WERI-Rb-1 (cell line): ENCODE measurements at places on chromosomes 6 and 20.

DNA sequence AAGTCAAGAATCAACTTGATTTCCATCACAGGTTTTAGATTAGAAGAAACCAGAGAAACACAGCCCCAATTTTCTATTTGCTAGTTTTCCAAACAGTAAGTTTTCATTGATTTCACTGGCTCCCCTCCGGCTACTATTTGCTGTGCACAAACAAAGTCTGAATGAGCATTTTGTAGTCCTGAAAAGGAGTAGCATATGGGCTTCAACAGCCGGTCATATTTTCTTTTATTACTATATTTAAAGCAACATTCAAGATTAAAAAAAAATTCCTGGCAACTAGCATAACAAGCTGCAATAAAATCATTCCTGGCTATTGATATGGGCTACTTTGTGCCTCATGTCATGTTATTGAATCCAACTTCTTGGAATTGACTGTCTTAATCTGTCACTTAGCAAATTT, 48.3 kb downstream of the CARMIL1 start:
- DNase-seq = no peak

DNA sequence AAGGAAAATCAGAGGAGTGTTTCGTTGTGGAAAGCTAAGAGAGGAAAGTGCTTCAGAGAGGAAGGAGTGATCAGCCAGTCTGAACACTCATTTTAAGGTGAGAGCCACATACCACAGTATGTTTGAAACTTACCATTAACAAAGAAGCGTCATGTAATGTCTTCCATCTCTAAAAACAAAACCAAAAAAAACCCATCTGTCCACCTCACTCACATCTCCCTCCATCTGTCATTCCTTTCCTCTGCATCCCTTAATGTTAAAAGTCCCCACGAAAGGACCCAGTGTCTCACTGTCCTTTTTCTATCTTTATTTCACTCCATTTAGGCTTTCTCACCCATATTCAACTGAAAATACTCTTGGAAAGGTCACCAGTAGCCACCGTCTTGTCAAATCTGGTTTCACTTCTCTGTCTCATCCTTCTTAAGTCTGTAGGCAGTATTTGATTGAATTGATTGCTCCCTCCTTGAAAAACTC, 59.4 kb upstream of the GNRH2 start:
- no peak for DNase-seq

DNA sequence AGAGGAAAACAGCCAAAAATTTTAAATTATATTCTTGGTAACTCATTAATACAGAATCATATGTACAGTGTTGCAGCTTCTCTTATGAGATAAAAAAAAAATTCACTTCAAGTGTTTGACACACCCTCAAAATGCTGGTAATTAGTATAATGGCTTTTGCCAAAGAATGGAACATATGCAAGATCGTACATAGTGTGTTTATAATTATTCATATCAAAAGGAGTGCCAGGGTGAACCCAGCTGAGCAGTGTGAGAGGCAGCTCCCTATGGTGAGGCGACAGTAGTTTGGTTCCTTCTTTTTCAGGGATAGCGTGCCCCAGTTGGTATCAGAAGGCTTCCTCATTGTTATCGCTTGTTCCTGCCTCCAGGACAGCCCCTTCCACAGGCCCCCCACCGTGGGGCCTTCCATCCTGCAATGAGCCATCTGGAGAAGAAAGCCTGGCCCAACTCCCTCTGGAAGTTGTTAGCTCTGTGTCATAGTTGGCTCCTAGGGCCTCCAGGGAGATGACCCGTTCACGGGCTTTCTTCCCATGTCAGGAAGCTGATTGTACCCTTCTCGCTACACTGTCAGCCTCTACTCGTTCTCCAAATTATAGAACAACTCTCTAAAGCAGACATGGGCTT, 150.7 kb downstream of the FRK start:
- no peak for DNase-seq

DNA sequence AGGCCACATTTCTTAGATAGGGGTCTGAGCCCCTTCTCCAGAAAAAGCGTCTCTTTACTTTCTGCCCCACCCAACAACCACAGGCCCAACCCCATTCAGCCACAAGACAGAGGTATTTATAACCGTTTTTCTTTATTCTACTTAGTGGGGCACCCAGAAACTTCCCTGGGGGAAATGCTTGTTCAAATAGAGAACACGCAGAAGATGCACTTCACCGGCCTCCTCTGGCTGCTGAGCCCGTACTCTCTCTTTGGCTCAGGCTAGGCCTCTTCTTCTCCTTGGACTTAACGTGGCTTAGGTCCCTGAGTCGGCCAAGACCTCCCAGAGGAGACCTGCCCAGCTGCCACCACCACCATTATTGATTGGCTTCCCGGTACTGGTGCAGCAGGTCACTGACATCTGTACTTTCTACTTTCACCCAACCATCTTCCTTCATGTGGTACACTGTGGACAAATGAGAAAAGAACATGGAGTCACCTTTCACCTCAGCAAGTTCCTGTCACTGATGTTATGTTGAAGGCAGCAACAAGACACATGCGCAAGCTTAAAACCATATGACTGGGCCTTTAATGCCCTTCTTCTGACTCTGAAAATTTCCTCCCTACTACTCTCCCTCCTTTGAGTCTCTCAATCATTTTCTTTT, 2.2 kb upstream of the TAP2 start:
- no peak for DNase-seq

DNA sequence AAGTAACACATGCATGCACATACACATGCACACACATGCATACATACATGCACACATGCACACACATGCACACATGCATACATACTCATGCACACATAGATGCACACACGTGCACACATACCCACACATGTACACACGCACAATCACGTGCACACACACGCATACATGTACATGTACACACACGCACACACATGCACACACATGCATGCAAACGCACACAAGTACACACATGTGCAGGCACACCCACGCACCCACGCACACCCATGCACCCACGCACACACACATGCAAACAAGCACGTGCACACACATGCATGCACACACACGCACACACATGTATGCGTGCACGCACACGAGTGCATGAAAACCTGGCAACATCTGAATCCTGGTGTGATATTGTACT, 232.7 kb upstream of the CDH4 start:
- no peak for DNase-seq

- no peak for DNase-seq
Observed at GRCh38 chr20:47680804-47681529, 104.3 kb downstream of the SULF2 start.

- no peak for DNase-seq
Observed at GRCh38 chr20:8639112-8639778, 429.6 kb upstream of the PLCB4 start.

- DNase-seq = no peak
Observed at GRCh38 chr6:105797983-105798453, 288.1 kb upstream of the PRDM1 start.

- no peak for DNase-seq
Observed at GRCh38 chr6:15476631-15477380, 186.0 kb downstream of the DTNBP1 start.

- no peak for DNase-seq
Observed at GRCh38 chr20:805713-806112, 27.8 kb upstream of the FAM110A start.

DNA sequence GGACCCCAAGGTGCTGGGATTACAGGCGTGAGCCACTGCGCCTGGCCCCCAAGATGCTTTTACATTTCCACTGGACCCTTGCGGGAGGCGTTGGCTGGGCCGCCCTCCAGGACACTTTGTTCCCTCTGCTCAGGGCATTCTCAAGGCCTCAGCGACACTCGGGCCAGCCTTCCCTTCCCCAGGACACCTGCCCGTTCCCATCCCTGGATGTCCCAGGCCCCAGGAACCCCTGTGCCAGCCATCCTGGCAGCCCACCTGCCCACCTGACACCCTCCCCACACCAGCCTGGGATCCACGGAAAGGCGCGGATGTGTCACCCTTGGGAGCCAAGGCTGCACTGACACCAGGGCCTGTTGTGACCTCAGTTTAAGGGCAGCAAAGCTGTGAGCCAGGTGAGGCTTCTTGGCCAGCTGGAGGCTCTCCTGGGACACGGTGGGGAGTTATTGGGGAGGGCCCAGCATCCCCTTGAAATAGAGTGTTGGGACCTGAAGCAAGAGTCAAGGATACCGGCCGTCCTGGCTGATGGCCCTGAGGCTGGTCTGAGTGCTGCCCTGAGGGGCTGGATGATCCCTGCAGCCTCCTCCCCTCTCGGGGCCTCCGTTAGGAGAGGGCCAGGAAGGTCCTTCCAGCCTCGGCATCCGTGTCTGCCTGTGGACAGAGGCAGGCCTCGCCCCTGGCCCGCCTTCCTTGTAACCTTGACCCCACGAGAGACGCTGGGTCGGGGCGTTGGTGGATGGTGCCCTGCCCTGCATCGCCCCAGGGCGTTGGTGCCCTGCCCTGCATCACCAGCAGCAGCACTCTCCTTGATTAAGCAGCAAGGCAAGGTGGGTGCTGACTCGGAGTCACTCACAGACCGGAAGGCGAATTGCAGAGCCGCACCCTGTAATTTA, 84.2 kb upstream of the BHLHE23 start:
- peak; percentile 4 for DNase-seq

DNA sequence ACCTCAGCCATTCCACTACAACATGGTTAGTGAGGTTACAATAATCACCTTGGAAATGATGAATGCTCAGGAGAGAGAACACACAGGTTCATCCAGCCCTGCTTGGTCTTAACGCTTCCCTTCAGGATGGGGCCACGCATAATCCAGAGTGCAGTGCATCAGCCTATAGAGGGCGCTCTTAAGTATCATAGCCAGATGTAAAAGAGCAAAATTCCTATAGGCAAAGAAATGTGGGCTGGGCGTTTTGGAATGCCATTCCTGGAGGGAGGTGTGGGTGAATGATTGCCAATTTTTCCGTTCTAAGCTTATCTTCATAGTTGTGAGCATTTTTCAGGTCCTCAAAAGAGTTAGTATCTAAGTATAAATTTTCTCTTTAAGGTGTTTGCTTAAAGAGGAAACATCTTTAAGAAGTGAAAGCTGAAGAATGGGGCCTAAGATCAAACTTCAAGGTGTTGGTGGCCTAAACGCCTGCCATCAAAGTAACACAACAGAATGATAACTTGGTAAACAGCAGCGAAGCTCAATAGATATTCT, 1.8 kb downstream of the RIPOR2 start:
- peak; percentile 68 for DNase-seq

DNA sequence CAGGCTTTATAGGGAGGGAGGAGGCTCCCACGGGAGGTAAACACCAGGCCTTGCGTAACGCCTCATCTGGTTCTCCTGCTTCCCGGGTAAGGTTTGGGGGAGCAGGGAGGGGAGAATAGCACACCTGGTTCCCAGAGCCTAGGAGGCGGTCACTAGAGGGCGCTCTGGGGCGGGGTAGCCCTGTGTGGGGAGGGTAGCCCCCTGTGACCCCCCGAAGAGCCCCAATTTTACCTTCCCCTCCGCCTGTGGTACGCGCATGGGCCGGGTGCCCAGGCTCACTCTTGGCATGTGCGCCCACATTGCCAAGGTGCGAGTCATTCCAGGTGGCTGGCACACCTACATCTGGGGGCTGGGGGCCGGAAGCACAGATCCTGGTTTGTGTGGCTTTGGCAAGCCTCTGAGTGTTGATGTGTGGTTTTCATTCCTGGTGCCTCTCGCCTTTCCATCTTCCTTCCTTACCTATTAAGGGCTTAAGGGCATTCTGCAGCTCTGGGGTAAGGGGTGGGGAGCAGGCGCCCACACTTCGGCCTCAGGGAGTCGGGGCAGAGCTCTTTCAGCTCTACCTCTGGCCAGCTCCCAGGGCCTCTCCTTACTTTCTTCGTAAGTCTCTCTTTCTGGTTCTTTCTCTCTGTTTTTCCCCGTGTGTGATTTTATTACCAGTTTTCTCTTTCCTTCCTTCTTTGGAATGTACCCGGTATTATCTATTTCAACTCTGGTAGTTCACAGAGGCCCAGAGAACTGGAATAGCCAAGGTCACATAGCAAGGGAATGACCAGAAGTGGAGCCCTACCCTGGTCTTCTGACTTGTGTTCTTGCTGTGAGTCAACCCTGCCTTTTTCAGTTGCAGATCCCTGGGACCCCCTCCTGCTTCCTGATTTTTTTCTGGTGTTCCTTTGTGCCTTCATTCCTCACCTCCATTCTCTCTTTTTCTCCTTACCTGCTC, 492 bp upstream of the RNF39 start:
- DNase-seq = peak; percentile 55

- DNase-seq = no peak
Observed at GRCh38 chr20:14775778-14776177, 438.4 kb upstream of the FLRT3 start.

GRCh38 chr6:154861825-154862224, 128.6 kb downstream of the SCAF8 start:
- no peak for DNase-seq

DNA sequence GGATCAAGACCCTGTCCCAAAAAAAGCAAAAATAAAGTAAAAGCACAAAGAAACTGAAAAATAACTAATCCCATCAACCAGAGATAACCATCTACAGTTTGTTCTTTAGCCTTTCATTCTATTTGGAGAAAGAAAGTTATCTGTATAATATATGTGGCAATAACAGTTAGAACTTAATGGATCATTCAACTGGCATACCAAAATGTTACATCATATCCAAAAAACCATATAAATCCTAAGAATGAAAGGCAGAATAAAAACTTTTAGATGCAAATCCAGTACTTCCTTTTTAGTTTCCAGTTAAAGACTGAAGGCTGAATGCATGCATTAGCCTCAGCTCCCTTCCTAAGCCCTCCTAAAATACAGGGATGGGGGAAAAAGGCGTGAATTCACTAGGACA, 25.2 kb downstream of the ILRUN start:
- no peak for DNase-seq

- DNase-seq = no peak
Observed at GRCh38 chr6:36069573-36069972, 42.0 kb downstream of the MAPK14 start.

DNA sequence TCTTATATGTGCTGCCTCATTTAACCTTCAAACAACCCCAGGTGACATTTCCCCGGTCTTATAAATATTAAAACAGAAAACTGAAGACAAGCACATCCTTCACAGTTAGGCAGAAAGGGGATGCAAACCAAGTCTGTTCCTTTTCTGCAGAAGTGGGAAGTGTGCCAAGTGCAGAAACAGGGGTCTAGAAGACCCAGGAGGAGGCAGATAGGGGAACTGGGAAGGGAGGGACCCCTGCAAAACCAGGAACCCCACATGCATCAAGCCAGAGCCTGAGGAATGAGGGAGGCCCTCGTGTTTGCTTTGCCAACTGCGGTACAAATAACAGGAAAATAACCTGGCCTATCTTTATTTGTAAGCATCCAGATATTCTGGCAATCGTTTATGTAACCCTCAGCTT, 17.0 kb upstream of the CST3 start:
- no peak for DNase-seq

DNA sequence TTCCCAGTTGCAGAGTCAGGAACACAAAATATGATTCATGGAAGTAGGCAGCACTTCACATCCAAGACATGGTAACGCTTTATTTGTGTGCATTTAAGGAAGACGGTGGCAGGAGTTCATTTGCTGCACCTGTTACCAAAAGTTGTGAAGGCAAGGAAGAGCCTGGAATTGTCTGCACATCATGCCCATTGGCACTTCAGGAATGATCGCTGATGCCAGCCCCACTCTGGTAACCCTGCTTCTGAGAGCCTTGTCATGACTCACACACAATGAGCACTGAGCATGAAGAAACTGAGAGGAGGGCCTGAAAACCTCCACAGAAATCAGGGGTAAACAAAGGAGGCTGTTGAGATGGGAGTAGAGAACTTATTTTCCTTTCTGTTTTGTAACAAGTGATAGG, 181.1 kb downstream of the RPS12 start:
- no peak for DNase-seq
